HCT116 (cell line): ENCODE measurements at places on chromosomes 12 and 14.
A peak's percentile ranks its signal among the peaks of the same experiment; 100 is the strongest.

DNA sequence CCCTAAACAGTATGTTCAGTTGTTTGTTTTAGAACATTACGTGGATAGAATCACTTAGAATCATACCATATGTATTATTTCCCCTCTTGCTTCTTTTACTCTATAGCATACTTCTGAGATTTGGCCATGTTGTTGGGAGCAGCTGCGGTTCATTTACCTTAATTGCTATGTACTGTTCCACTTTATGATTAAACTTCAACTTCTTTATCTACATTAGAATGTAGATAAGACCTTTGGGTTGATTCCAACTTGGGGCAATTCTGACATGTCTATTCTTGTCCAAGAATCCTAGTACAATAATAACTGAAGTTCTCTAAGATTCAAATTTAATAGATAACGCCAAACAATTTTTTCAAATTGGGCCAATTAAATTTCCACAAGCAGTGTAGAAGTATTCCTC lies 80.7 kb downstream of the GRIN2B start:
- DNase-seq, result no peak

GRCh38 chr12:127012109-127012508 lies 1254.9 kb upstream of the TMEM132C start:
- DNase-seq, result no peak

DNA sequence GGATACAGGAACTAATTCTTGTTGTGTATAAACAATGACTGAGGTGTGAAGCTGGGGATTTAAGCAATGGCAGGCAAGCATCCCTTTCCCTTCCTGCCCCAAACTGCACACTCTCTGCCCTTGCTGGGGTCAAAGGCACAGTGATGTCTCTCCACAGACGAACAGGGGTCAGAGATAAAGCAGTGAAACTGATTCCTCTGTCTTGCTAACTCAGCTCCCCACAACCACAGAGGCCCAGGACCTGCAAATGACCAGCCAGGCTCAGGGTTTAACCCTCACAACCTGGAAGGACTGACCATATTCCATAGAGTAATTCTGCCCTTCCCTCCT lies 67.2 kb downstream of the CCDC88C start:
- DNase-seq, result no peak

GRCh38 chr12:22443379-22444316 lies 100.7 kb downstream of the C2CD5 start:
- peak; percentile 75 for DNase-seq

DNA sequence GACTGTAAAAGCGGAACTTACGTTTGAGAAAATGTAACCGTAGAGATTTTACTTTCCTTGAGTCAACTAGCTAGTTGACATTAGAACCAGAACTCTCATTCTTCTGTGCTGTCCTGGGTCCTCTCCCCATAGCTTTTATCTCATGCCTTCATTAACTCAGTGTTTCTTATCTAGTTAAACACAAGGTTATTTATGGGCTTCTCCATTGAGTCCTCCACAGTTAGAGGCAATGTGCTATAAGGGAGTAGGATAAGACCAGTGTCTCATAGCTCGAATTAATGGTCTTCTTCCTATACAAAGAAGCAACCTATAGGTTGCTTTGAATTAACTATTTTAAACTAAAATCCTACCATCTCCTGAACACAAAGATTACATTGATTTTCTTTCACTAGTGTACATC lies 129.8 kb downstream of the ACSS3 start:
- DNase-seq, result no peak

DNA sequence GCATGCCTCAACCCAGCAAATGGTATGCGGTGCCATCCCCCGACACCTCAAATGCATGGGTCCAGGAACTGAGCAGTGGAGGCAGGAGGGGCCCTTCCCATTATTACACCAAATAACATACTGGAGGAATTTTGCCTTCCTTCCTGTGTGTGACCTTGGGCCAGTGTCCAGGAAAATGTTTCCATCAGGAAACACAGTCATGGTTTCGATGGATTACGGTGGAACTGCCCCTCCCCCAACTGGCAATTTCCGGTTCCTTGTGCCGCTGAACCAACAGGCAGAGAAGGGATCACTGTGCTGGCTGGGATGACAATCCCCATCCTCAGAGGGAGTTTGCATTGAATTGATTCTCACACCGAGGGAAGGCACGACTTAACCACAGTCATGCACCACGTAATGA lies 9.1 kb upstream of the CDC42BPB start:
- no peak for DNase-seq

DNA sequence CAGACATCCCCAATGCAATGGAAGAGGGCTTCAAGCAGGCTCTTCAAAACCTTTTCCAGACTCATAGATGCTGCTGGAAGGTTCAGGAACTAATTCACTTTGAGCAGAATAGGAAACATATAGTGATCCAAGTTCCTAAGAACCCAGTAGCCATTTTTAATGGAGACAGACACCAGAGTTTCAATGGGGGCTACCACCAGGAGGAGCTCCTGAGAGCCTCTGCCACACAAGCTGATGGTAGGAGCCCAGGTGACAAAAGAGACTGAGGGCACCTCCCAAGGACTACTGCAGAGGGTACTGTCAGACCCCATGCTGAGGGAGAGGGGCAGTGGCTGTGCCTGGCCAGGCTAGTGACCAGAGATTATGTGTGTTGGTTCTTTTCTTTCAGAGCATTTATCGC lies 45.9 kb downstream of the IFNG start:
- peak; percentile 22 for DNase-seq

DNA sequence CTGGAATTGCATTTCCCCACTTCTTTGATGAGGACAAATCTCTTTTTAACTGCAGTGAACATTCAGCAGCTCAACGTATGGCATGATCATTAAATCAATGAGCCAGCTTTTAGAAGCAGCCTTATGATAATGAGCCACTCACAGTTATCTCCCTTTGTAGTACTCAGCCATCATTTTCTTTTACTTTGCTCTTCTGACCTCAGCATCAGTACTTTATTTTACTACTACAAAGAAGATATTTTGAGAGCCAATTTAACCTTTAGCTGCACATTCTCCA lies 250.0 kb upstream of the CLEC14A start:
- no peak for DNase-seq

- no peak for DNase-seq
Measured at GRCh38 chr14:90870950-90871604, 54.8 kb upstream of the TTC7B start.

DNA sequence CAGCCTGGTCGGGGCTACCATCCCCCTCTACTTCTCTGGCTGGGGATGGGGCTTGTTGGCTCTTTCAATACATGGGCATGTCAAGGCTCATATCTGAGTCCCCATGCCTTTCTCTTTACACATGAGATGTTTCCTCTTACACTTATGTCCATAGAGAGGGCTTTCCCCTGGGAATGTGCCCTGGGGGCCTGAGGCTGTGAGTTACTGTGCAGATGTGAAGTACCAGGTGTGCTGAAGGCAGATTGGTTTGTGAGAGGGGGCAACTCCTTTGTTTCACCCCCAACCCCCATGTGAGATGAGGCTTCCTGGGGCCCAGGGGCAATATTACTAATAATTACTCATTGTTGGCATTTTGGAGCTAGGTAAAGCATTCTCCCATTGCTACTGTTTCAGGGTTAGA lies 32.8 kb downstream of the NRXN3 start:
- no peak for DNase-seq

- no peak for DNase-seq
Measured at GRCh38 chr12:45655186-45655585, 74.3 kb upstream of the ARID2 start.

DNA sequence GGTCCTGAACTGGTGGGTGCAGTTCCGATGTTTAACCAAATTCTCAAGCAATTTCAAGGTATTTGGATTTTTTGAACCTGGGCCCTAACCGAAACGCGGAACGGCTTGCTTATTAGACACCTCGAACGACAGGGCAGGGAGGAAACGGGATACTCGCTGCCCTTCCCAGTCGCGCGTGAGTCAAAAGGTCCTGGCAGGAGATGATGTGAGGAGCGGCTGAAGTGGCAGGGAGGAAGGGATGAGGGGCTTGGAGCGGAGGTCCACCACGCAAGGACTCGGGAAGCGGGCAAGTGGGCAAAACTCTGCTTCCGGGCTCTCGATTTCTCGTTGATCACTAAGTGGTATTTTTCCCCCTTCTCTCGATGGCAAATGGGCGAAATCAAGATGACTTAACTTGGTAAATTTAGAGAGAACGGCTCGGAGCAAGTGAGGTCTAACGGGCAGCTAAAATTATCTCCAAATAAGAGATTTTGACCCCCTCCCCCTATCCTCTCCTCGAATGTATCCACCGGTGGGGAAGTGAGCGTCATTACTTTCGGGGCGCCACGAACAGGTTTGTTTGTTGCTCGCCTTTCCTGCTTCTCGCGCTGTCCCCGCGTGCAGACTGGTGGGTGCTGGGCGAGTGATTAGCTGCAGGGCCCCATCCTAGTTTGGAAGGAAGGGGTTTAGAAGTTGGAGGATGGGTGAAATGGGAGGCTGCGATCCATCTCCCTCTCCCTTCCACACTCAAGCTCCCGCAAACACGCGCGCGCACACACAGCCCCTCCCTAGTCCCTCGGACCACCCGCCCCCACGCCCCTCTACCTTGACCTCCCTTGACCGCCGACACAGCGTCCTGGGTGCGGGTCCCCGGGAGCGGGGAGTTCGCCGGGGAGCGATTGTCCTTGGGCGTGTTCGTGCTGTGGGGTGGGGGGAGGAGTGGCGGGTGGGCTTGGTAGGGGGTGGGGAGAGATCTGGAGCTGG lies 986 bp upstream of the NTF3 start:
- no peak for DNase-seq

DNA sequence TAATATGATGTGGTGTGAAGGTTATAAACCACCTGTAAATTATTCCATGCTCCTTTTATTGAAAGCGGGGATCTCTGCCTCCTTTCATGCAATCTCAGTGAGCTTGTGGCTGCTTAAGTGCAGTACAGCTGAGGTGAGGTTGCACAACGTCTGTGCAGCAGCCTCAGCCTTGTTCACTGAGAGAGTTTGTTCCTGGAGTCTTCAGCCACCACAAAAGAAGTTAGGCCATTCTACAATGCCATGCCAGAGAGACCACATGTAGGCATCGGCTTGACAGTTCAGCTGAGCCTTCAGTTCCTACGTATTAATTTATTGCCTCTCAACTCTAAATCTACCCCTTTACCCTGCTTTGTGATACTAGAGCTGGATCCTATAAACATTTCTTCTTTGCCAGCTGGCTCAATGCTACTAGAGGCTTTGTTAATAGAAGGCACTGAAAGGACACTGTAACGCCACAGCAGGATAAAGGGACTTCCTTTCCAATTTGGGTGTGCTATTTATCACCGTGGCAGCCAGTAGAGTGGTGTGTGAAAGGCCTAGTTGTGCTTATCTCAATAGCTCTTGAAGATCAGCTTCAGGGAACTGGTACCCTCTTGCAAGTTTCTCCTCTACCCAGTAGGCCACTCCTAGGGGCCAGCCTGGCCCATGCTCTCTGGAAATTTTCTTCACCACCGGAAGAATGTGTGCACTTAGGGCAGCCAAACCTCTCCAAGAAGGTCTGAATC lies 337.7 kb downstream of the IPO8 start:
- DNase-seq, result no peak

DNA sequence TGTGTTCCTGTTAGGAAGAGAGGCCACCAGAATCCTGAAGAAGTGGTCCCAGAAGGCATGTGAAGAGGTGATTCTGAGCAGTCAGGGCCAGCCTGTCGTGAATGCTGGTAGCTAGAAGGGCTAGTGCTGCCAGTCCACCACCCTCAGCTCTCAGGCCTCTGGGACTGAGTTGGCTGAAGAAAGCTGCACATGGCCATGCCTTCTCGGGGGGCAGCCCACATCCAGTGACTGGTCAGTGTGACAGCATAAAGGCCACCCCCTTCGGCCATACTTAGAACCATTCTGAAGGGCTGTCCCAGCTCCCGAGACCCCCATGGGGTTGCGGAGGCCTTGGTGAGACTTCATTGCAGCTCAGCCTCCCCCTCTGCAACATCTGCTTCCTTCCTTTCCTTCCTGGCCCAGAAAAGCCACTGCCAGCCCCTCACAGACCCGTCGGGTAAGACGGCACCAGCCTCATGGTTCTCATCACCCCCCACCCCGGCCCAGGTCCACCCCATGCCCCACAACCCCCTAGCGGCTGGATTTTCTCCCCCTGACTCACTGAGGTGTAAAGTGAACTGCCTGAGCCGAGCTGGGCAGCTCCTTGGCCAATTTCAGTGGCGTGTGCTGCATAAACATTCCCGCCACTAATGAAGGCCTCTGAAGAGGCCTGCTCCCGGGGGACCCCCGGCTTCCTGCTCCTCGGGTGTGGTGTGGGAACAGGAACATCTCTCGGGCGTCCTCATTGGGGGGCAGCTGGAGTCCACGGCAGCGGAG lies 49.5 kb upstream of the DIO3 start:
- DNase-seq, result no peak

DNA sequence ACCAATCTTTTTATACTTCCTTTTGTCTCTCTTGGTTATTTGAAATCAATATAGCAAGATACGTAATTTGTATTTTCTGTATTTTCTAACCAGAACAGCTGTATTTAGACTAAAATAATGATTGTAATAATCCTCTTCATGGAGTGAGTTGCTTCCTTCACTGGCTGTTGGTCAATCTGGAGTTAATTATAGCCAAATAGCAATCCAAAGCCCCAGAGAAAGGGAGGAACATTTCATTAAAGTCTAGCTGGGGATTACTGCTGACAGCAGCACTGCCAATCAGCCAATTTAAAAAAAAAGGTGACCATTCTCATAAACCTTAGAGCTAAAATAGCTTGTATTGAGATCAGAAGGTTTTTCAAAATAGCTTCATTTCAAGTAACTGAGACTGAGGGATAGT lies 118.0 kb downstream of the TRHDE start:
- no peak for DNase-seq

- no peak for DNase-seq
Measured at GRCh38 chr14:78345131-78345744, 175.1 kb downstream of the NRXN3 start.

GRCh38 chr12:94879542-94879941 lies 124.0 kb downstream of the NDUFA12 start:
- no peak for DNase-seq

- DNase-seq, result no peak
Measured at GRCh38 chr14:59336098-59336497, 129.1 kb downstream of the GPR135 start.

DNA sequence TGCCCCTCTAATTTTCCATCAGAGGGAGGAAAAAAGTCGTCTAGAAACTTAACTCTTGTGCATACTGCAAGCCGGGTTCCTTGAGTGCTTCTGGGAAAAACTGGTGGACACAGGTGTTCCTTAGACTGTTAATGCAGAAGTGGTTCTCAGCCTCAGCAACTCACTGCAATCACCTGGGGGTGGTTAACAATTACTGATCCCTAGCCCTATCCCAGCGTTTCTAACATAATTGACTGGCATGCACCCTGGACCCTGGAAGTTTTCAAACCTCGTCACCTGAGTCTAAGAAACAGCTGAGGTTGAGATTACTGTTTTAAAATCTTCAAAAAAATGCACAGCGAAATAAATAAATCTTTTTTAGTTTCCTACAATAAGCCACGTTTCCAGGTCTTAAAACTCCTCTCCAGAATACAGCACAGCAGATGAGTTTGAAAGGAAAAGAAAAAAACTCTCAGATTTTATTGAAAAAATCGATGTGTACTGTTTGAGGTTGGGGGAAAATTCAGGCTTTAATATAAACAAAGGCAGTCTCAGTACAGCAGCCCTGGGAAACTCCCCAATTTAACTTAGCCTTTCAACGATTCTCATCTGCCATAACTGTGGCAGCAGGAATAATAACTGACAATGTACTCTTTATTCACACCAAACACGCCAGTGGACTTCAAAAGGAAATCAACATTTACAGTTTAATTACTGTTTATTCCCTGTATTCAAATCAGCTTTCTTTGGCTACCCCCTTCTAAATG lies 45.4 kb downstream of the PHLDA1 start:
- no peak for DNase-seq

- no peak for DNase-seq
Measured at GRCh38 chr14:100056964-100057795, 8.0 kb upstream of the EVL start.

- no peak for DNase-seq
Measured at GRCh38 chr12:76080017-76080728, 4.3 kb downstream of the NAP1L1 start.

- DNase-seq, result no peak
Measured at GRCh38 chr14:73269729-73270531, 32.6 kb downstream of the PAPLN start.
